ENCODE measurements at places on chromosomes 4 and X. TPM values are rescaled to one million over a fixed set of nuclear protein-coding genes. Genes with fewer than 3 reads are reported as not detected.

GRCh38 chrX:15277604-15278003 is 7.7 kb upstream of the ASB9 start:
- H3K27me3 ChIP-seq, result no peaks in the 10 kb centered on the region
- H3K36me3 ChIP-seq, result no peaks in the 10 kb centered on the region
- H3K4me3 ChIP-seq, result no peak overlapping the region

DNA sequence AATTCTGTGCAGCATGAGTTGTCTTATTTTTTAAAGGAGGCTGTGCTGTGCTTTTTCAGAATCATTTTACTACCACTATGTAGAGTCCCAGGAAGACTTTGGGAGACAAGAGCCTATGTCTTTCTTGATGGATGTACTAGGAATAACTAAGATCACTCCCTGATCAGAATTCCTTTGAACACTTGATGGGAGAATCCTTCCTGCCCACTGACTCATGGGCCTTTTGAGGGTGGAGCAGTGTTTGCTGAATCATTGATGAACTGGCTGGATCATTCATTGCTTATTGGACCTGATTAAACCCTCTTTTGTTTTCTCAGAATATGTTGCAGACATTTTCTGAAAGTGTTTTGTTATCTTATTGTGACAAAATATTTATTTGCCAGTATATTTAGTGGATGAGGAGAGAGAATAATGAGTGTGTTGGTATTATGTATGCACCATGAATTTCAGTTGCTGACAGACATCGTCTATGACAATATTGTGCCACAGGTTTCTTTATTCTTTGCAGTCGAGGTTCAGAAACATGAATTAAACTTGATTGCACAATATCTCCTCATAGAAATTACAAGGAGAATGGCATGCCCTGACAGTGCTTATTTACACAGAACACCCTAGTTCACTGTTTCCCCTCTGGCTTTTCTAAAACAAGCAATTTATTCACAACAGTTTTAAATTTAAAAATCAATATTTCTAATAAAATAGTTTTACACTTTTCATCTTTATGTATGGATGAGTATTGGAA is 36.3 kb downstream of the POU4F2 start:
- H3K27ac ChIP-seq, result no peak overlapping the region
- no peak overlapping the region for H3K4me3 ChIP-seq
- no peaks in the 10 kb centered on the region for H3K4me1 ChIP-seq
- no peaks in the 10 kb centered on the region for H3K36me3 ChIP-seq
- DNase-seq, result no peak

- no peak for DNase-seq
- no peak overlapping the region for H3K27ac ChIP-seq
- H3K27me3 ChIP-seq, result no peaks in the 10 kb centered on the region
These were observed 5.7 kb upstream of the PPEF2 start for GRCh38 chr4:75907966-75908365.

GRCh38 chrX:45952030-45952429 is 593.2 kb downstream of the ZNF674 start:
- no peaks in the 10 kb centered on the region for H3K4me1 ChIP-seq
- no peaks in the 10 kb centered on the region for H3K27me3 ChIP-seq
- no peak for DNase-seq
- H3K4me3 ChIP-seq, result no peak overlapping the region

Gene SUPT20HL2
- total RNA-seq, result not detected

Data from upper lobe of left lung (tissue), 6 donors.